Activated CD8-positive, alpha-beta memory T cell treated with anti-CD3 and anti-CD28 coated beads, Interleukin-2, amount 10 ng/mL, durations not matched to agents 7 days and 5 days (primary cell): ENCODE measurements at places on chromosomes 1 and 21. TPM values are rescaled to one million over a fixed set of nuclear protein-coding genes. Genes with fewer than 3 reads are reported as not detected.
A peak's percentile ranks its signal among the peaks of the same experiment; 100 is the strongest.

GRCh38 chr21:39965026-39965425, 97.8 kb downstream of the PCP4 start:
- DNase-seq: no peak
- no peaks in the 10 kb centered on the region for H3K36me3 ChIP-seq
- H3K4me3 ChIP-seq: no peak overlapping the region
- no peaks in the 10 kb centered on the region for H3K4me1 ChIP-seq

Gene LEMD1
- total RNA-seq: 0.54 TPM

DNA sequence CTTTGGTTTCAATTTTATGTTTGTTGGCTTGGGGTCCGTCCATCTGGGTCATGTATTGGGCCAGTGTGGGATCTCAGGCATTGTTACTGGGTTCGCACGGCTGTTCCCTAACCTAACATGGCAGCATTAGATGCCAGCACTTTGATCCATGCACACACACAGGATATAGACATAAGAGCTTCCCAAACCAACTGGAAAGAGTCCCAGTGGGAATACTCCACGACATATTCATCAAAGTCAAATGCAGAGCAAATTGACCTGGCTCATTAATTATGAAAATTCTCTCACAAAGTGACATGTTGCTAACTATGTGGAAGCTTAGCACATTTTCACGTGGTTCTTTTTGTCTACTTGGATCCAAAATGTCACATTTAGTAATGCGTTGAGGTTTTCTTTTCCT, 130.4 kb downstream of the SETD4 start:
- H3K4me3 ChIP-seq: no peak overlapping the region
- no peaks in the 10 kb centered on the region for H3K27me3 ChIP-seq
- no peaks in the 10 kb centered on the region for H3K4me1 ChIP-seq
- H3K36me3 ChIP-seq: no peaks in the 10 kb centered on the region

DNA sequence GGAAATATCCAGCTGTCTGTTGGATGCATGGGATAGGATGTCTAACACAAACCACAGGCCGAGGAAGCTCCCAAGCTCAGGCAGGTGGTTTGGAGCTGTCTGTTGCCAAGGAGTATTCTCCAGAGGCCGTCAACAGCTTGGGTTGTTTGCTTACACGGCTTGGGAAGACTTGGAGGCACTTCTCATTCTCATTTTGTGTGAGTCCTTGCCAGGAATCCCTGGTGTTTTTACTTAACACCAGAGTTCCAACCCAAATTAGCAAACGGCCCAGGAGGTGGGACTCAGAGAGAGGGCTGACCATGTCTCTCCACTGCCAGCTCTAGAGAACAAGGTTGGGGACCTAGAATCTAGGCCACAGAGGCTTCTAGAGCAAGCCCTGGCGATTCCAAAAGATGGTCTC, 72.7 kb upstream of the FAM20B start:
- H3K4me3 ChIP-seq: no peak overlapping the region
- no peaks in the 10 kb centered on the region for H3K36me3 ChIP-seq
- peaks cover 14% of the 10 kb centered on the region for H3K27me3 ChIP-seq
- DNase-seq: no peak
- H3K27ac ChIP-seq: no peak overlapping the region
- no peaks in the 10 kb centered on the region for H3K4me1 ChIP-seq

GRCh38 chr1:152501704-152502103, 8.9 kb upstream of the LCE5A start:
- no peak overlapping the region for H3K4me3 ChIP-seq
- DNase-seq: no peak

DNA sequence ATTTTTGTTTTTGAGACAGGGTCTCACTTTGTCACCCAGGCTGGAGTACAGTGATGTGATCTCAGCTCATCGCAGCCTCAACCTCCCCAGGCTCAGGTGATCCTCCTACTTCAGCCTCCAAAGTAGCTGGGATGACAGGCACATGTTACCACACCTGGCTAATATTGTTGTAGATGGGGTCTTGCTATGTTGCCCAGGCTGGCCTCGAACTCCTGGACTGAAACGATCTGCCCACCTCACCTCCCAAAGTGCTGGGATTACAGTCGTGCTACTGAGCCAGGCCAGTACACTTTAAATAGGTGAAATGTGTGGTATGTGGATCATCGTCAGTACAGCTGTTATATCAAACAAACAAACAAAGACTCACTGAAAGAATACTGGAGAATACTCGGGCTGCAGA, 35.0 kb upstream of the GPR153 start:
- no peak for DNase-seq
- peaks cover 10% of the 10 kb centered on the region for H3K4me1 ChIP-seq
- no peak overlapping the region for H3K4me3 ChIP-seq

Gene STXBP3
- 46.3 TPM for total RNA-seq

DNA sequence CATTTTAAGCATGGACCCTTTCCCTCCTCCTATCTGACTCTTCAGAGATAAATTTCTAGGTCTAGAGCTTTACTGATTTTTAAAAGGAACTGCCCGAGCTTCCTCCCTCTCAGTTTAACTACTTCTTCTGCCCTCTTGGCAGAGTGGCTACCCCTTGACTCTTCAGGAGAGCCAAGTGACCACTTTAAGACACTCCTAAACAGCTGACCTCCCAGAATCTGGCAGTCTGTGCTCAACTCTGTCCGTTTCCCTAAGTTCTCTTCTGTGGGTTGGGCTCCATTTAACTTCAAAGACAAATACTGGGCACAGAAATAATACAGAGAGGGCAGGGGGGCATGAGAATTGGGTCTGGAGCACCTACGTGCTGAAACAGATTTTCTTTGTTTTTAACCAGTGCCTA, 196.3 kb upstream of the FOXD3 start:
- H3K36me3 ChIP-seq: no peaks in the 10 kb centered on the region
- H3K27me3 ChIP-seq: peaks cover 31% of the 10 kb centered on the region
- DNase-seq: no peak
- no peak overlapping the region for H3K27ac ChIP-seq
- H3K4me3 ChIP-seq: no peak overlapping the region
- peaks cover 7% of the 10 kb centered on the region for H3K4me1 ChIP-seq

GRCh38 chr1:118890851-118891384, 97.2 kb downstream of the TBX15 start:
- H3K27me3 ChIP-seq: no peaks in the 10 kb centered on the region
- no peaks in the 10 kb centered on the region for H3K36me3 ChIP-seq
- H3K4me1 ChIP-seq: no peaks in the 10 kb centered on the region
- DNase-seq: no peak

Gene ARHGEF16
- total RNA-seq: not detected

DNA sequence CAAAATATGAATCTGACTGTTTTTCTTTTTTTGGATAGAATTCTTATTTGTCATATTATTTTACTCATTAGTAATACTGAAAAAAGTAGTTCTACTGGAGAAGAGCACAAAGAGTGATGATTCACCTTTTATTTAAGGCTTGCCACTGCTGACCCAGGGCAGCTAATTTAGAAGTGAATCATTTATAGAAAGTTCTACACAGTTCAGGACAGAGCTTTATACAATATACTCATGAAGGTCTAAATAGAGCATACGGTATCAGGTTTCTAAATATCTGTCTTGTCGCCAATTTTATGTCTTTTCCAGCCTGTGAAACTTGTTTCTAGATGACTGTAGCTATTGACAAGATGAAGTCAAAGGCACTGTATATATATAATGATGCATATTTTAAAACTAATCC, 25.0 kb downstream of the GIPC2 start:
- no peak overlapping the region for H3K4me3 ChIP-seq
- peaks cover 5% of the 10 kb centered on the region for H3K4me1 ChIP-seq
- DNase-seq: no peak

GRCh38 chr1:245493029-245493428, 338.2 kb downstream of the KIF26B start:
- no peaks in the 10 kb centered on the region for H3K4me1 ChIP-seq
- H3K36me3 ChIP-seq: no peaks in the 10 kb centered on the region
- no peak overlapping the region for H3K27ac ChIP-seq
- H3K4me3 ChIP-seq: no peak overlapping the region
- H3K27me3 ChIP-seq: peaks cover 5% of the 10 kb centered on the region

GRCh38 chr1:23576338-23577055, 17.2 kb upstream of the ID3 start:
- DNase-seq: no peak
- peaks cover 27% of the 10 kb centered on the region for H3K4me1 ChIP-seq
- H3K4me3 ChIP-seq: no peak overlapping the region
- H3K27ac ChIP-seq: peak overlapping the region; percentile 31

GRCh38 chr1:218164111-218164929, 120.8 kb upstream of the RRP15 start:
- DNase-seq: no peak
- peak overlapping the region; percentile 57 for H3K4me3 ChIP-seq
- H3K36me3 ChIP-seq: no peaks in the 10 kb centered on the region
- H3K27ac ChIP-seq: no peak overlapping the region

DNA sequence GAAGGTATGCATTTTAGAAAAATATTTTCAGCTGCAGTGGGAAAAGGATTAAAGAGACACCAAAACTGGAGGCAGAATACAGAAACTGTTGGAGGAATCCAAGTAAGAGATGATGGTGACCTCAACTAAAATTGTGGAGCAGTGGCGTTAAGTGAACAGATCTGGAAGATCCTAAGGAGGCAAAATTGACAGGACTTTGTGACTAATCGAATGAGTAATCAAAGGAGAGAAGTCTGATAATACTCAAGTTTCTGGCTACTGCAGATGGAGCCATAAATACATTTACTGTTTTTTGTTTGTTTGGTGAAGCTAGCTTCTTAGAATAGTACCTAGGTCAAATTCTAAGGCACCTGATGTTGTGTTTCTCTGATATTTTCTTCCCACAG, 3.1 kb downstream of the CTBS start:
- peaks cover 43% of the 10 kb centered on the region for H3K4me1 ChIP-seq
- DNase-seq: no peak
- H3K27me3 ChIP-seq: no peaks in the 10 kb centered on the region

Gene B3GALNT2
- total RNA-seq: 13.5 TPM

- no peaks in the 10 kb centered on the region for H3K4me1 ChIP-seq
- H3K27ac ChIP-seq: no peak overlapping the region
- no peaks in the 10 kb centered on the region for H3K27me3 ChIP-seq
- peaks cover 19% of the 10 kb centered on the region for H3K36me3 ChIP-seq
- DNase-seq: no peak
- H3K4me3 ChIP-seq: no peak overlapping the region
These were observed 16.4 kb downstream of the TCEANC2 start for GRCh38 chr1:54069791-54070170.

DNA sequence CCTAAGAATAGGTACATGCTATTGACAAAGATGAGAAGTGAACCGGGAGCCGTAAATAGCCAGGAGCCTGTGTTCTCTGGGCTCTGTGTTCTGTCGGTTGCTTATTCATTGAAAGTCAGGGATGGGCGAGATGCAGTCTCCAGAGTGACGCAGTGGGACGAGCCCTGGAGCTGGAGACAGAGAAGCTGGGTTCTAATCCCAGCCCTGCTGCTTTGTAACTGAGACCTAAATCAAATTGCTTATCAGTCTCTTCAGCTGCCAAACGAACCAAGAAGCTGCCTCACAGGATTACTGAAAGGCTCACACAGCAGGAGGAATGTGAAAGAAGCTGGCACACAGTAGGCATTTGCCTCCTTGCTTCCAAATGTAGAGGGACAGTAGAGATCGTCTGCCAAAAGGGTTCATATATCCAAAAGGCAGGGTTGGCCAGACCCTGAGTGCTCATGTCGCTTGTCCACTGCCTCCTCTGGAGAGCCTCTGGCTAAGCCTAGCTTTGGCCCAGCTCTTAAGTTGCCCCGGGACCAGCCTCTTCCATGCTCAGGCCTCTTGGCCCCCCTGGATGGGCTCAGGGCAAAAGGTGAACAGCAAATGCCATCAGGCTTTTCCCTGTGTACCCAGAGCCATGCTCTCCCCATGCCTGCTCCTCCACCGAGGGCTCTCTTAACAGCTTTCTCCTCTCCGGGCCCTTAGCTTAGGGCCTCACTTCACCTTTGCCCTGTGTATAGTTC, 134.2 kb upstream of the IPO9 start:
- no peak overlapping the region for H3K4me3 ChIP-seq
- no peaks in the 10 kb centered on the region for H3K36me3 ChIP-seq
- DNase-seq: no peak
- peaks cover 4% of the 10 kb centered on the region for H3K27me3 ChIP-seq
- no peaks in the 10 kb centered on the region for H3K4me1 ChIP-seq
- H3K27ac ChIP-seq: no peak overlapping the region

DNA sequence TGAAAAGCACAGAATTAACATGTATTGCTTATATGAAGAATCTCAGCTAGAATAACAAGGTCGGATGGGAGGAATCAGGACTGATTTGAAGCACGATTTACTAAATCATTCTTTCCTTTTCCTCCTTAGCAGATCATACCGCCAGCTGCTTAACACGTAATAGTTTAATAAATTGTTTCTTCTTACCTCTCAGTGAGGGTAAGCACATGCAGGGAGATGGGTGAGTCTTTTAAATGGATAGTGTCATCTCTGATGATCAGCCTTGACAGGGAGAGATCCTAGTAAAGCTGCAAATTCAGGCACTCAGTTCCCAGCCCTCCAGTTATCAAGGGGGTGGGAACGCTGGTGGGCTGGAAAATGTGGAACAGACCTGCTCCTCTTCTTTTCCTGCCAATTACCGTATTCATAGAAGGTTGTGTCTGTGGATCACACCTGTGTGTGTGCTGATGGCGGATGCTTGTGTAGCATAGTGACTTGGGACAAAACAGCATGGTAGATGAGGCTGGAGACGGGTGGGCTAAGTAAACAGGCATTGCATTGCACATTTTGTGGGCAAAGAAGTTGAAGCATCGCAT, 30.7 kb downstream of the NTPCR start:
- H3K27ac ChIP-seq: no peak overlapping the region
- H3K4me1 ChIP-seq: peaks cover 18% of the 10 kb centered on the region
- no peak for DNase-seq
- no peak overlapping the region for H3K4me3 ChIP-seq
- H3K27me3 ChIP-seq: no peaks in the 10 kb centered on the region
- H3K36me3 ChIP-seq: peaks cover 28% of the 10 kb centered on the region

Gene SLC37A1
- total RNA-seq: 14.8 TPM

DNA sequence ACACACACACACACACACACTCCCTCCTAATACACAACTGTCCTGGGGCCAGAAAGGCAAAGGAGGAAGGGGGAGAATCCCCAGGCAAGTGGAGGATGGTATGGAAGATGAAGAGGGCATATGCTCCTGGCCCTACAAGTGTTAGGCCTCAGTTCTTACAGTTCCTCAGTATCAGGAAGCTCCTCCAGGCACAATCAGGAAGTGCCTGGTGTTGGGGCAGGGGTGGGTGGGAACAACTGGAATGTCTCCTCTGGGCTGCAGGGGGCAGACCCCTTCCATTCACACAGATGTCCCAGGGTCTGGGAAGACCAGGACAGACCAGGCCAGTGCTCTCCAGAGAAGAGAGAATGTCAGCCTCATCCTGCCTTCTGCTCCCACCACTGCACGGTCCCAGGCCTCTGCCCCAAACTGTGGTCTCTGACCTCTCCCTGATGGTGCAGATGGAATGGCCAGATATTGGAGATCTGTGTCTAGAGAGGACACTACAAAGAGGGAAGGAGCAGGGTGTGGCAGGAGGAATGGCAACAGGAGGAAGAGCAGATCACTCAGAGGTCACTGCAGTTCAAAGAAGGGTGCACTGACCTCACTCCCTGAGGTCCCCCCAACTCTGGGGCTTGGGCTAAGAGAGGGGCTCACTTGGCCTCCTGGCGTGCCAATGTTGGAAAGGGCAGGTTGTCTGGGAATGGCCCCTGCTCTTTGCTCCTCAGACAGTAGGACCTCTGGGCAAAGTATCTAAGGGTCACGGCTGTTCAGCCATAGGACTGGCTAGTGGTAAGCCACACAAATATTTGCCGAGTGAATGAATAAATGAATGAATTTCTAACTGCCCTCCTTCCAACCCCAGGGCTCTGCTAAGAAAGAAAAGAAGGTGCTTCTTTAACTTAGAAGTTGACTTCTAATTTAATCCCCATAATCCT, 2.5 kb upstream of the DENND2D start:
- peaks cover 55% of the 10 kb centered on the region for H3K4me1 ChIP-seq
- DNase-seq: no peak
- H3K4me3 ChIP-seq: peak overlapping the region; percentile 97
